GM12878 (cell line): ENCODE measurements at places on chromosomes 2 and 18. TPM values are rescaled to one million over a fixed set of nuclear protein-coding genes. Genes with fewer than 3 reads are reported as not detected.

Gene GALR1
- not detected in 2 replicates for total RNA-seq

Gene MYOM1
- 1.0 and 1.1 TPM in 2 replicates for total RNA-seq

Gene ST6GAL2
- not detected in 2 replicates for total RNA-seq

Gene PARD6G
- 1.4 and 2.0 TPM in 2 replicates for total RNA-seq

- no peak overlapping the region for H3K4me3 ChIP-seq
- no peaks in the 10 kb centered on the region for H3K27me3 ChIP-seq
- no peaks in the 10 kb centered on the region for H3K36me3 ChIP-seq
- DNase-seq, result no peak
- H3K4me1 ChIP-seq, result no peaks in the 10 kb centered on the region
These were observed 334.7 kb downstream of the CYRIA start for GRCh38 chr2:16330982-16331381.

DNA sequence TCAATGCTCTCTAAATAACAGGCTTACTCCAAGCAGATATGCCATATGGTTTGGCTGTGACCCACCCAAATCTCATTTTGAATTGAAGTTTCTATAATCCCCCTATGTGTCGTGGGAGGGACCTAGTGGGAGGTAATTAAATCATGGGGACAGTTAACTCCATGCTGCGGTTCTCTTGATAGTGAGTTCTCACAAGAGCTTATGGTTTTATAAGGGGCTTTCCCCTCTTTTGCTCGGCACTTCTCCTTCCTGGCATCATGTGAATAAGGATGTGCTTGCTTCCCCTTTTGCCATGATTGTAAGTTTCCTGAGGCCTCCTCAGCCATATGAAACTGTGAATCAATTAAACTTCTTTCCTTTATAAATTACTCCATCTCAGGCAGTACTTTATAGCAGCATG lies 302.7 kb upstream of the ZC3H15 start:
- H3K4me3 ChIP-seq, result no peak overlapping the region
- no peaks in the 10 kb centered on the region for H3K4me1 ChIP-seq
- no peak overlapping the region for H3K27ac ChIP-seq
- no peaks in the 10 kb centered on the region for H3K27me3 ChIP-seq
- H3K36me3 ChIP-seq, result no peaks in the 10 kb centered on the region

GRCh38 chr2:162435676-162436075 lies 91.7 kb downstream of the GCA start:
- H3K27me3 ChIP-seq, result no peaks in the 10 kb centered on the region
- H3K36me3 ChIP-seq, result no peaks in the 10 kb centered on the region
- no peak overlapping the region for H3K4me3 ChIP-seq
- DNase-seq, result no peak
- H3K27ac ChIP-seq, result no peak overlapping the region

DNA sequence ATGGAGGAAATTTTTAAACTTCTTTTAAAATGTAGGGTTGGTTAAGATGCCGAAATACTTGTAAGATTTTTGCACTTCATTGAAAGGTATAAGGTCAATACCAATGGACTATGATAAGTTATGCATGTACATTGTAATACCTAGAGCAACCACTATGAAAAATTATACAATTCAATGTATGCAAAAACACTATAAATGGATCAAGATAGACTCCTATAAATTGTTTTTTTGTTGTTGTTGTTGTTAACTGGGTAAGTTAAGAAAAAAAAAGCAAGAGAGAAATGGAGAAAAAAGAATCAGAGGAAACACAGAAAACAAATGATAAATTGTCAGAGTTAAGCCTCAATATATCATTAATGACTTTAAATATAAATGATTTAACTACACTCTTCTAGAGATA lies 421.2 kb downstream of the TMEM182 start:
- H3K36me3 ChIP-seq, result no peaks in the 10 kb centered on the region
- no peak for DNase-seq
- no peaks in the 10 kb centered on the region for H3K4me1 ChIP-seq
- H3K4me3 ChIP-seq, result no peak overlapping the region
- H3K27ac ChIP-seq, result no peak overlapping the region

GRCh38 chr18:29083545-29083944 lies 906.6 kb upstream of the CDH2 start:
- no peaks in the 10 kb centered on the region for H3K4me1 ChIP-seq
- H3K27ac ChIP-seq, result no peak overlapping the region
- DNase-seq, result no peak
- no peaks in the 10 kb centered on the region for H3K27me3 ChIP-seq

DNA sequence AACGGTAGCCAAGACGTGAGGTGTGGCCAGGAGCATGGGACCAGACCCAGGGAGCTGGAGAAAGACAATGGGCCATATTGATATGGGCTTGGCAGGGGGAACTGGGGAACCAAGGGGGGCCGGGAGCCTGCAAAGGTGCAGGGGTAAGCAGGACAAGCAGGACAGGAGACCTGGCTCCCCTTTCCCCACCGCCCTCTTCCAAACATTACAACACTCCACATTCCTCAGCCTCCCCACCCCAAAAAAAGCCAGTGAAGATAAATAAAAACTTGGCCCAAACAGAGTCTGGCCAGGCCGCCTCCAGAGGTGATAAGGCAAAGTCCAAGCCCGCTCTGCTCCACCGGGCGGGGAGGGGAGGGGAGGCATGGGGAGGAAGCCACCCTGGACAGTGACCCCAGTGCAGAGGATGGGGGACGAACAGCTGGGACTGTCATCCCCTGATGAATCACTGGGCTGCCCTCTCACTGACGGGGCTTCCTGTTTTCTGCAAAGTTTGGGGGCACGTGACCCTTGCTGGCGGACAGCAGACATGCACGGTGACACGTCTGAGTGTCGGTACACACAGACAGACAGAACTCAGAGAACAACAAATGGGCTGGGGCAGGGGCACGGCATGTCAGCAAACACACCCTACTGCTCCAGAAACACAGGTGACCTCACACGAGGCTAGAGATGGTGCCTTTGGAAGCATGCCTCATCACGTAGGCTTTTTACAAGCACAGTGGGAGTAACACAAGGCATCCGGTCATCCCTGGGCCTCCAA lies 100.2 kb downstream of the TNS1 start:
- H3K4me1 ChIP-seq, result no peaks in the 10 kb centered on the region
- H3K4me3 ChIP-seq, result no peak overlapping the region
- H3K27ac ChIP-seq, result no peak overlapping the region
- no peak for DNase-seq
- no peaks in the 10 kb centered on the region for H3K36me3 ChIP-seq
- peaks cover 5% of the 10 kb centered on the region for H3K27me3 ChIP-seq

- no peaks in the 10 kb centered on the region for H3K27me3 ChIP-seq
- H3K4me1 ChIP-seq, result no peaks in the 10 kb centered on the region
- DNase-seq, result no peak
- H3K4me3 ChIP-seq, result no peak overlapping the region
- H3K36me3 ChIP-seq, result no peaks in the 10 kb centered on the region
These were observed 120.9 kb upstream of the CDC42EP3 start for GRCh38 chr2:37792366-37792765.

GRCh38 chr2:53397085-53397484 lies 370.5 kb upstream of the CHAC2 start:
- no peaks in the 10 kb centered on the region for H3K27me3 ChIP-seq
- H3K4me1 ChIP-seq, result no peaks in the 10 kb centered on the region
- no peaks in the 10 kb centered on the region for H3K36me3 ChIP-seq
- no peak overlapping the region for H3K27ac ChIP-seq
